ENCODE measurements at places on chromosomes 5 and 9.
A peak's percentile ranks its signal among the peaks of the same experiment; 100 is the strongest.

GRCh38 chr9:97372580-97372979, 39.3 kb upstream of the TDRD7 start:
- no peak for DNase-seq

GRCh38 chr5:107937204-107937603, 266.5 kb upstream of the EFNA5 start:
- no peak for DNase-seq

GRCh38 chr5:87151547-87151946, 116.1 kb upstream of the RASA1 start:
- DNase-seq = peak; percentile 93

- no peak for DNase-seq
Observed at GRCh38 chr5:56839062-56839461, 23.7 kb downstream of the MAP3K1 start.

GRCh38 chr5:126973193-126973592, 57.2 kb downstream of the MARCHF3 start:
- DNase-seq = no peak

GRCh38 chr9:93827545-93828330, 127.4 kb downstream of the BARX1 start:
- DNase-seq = peak; percentile 39

DNA sequence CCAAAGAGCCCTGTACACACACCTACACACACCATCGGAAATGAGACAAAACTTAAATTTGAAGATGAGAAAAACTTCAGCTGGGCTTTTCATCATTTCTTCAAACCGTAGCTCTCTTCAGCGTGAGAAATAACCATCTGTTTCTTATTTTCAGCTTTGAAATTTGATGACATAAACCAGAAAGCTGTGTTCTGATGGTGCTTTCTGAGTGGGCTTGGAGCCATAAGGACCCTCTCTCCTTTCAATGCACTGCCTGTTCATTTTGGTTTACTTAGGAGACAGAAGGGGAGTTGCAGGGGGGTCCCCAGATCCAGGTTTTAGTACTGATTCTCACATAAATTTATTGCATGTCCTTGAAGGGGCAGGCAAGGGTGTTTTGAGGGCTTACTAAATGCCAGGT, 9.5 kb downstream of the FBXO10 start:
- DNase-seq = no peak

- DNase-seq = no peak
Observed at GRCh38 chr9:114616684-114617520, 5.8 kb downstream of the TMEM268 start.

DNA sequence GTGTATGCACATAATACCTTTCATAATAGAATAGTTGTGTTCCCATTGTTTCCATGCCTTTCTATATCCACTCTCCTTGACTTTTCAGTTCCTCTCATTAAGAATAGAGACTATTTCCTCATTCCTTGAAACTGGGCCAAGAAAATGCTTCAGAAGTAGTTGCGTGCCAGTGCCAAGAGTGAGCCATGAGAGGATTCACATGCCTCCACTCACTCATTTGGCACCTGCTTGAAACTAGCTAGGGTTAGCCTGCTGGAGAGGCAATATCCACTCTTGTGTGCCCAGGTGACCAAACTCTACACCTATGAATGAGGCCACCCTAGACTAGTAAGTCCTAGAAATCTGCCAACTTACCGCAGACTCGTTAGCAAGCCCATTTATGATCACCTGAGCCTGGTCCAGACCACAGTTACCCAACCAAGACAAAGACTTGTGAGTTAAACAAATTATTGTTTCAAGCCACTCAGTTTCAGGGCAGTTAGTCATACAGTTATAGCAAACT, 276.3 kb downstream of the EPB41L4A start:
- peak; percentile 90 for DNase-seq

DNA sequence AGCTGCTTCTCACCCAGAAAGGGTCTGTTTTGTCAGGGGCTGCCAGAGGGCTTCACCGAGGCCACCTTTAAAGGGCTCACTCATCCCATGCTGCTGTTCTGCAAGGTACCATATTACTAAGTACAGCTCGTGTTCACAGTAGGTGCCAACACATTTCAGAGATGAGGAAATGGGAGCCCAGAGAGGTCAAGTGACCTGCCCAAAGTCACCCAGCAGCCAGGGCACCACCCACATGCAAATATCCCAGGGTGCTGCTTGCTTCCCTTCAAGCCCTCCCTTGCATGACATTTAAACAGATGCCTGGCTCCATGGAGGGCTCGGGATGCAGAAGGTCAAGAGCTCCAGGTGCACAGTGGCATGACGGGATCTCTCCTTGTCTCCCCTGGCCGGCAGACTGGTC, 123.5 kb upstream of the SARDH start:
- no peak for DNase-seq

GRCh38 chr5:160347448-160347847, 23.0 kb downstream of the C1QTNF2 start:
- DNase-seq = no peak

GRCh38 chr5:9356351-9356825, 189.5 kb downstream of the SEMA5A start:
- DNase-seq = no peak

DNA sequence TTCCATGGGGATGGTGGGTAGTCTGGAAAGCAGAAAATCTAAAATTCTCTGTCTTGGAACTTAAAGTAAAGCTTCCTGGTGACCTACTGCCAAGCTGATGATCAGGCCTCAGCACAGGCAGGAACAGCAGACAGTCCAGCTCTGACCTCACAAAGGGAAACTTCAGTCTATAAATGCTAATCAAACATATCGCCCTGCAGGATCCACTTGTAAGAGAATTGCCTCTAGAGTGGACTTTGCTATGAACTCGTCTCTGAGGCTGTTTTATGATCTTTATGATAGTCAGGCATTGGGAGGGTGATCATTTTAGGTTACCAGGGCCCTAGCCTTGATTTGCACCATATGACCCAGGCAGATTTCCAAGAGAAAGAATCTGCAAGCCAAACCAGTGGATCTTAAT, 67.6 kb upstream of the SELENOP start:
- no peak for DNase-seq

- DNase-seq = no peak
Observed at GRCh38 chr5:109281136-109281690, 128.6 kb downstream of the PJA2 start.

GRCh38 chr5:6601271-6601670, 31.6 kb downstream of the NSUN2 start:
- DNase-seq = no peak

- DNase-seq = no peak
Observed at GRCh38 chr5:52827815-52828214, 40.1 kb downstream of the ITGA1 start.

DNA sequence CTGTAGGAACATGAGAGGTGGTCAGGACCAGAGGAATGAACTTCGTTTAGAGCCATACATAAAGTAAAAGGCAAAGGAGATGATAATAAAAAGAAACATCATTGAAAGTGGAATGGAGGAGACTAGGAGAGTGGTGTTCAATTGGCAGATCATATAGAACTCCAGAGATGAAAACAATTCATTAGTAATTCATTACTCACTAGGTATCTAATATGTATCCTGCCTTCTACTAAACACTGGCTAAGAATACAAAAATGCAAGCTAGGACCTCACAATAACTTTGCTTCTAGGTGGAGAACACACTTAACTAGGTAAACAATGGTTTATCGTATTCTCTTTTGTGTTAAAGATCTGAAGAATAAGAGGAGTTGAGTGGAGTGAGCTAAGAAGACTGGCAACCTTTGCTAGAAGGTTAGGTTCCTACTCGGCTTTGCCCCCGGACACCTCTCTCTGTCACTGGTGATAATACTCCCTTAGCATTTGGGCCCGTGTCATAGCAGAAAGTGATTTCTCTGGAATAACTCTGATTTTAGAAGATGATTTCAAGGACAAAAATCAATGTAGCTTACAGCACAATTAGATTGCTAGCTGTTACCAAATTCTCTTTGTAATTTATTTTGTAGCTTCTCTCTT, 88.6 kb upstream of the IFNE start:
- no peak for DNase-seq

DNA sequence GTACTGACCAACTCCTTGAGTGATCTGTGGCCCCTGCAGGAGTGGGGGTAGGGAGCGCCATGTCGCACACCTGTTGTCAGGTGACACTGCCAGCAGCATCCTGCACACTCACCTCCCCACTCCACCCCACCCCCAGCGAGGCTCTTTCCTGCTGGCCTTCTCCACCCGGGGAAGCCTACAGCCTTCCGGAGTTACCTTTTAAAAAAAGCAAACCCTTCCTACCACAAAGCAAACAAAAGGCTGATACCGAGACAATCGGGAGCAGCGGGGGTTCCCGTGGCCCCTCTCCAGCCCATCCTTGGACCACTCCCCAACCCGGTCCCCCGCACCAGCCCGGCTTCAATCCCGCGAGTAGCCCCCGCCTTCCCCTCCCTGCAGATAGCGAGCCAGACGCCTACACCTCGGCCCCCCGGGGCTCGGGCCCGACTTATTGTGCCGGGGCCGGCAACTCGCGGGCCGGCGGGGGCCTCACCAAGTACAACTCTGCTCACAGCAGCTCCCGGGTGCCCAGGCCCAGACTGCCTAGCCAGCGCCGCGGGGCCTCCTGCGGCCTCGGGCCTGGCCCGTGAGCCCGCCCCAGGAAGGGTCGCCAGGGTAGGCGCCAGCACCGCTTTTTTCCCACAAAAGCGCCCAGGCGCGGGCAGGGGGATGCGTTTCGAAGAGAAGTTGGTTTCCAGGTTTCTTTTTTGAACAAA, 724 bp downstream of the MACROH2A1 start:
- no peak for DNase-seq

DNA sequence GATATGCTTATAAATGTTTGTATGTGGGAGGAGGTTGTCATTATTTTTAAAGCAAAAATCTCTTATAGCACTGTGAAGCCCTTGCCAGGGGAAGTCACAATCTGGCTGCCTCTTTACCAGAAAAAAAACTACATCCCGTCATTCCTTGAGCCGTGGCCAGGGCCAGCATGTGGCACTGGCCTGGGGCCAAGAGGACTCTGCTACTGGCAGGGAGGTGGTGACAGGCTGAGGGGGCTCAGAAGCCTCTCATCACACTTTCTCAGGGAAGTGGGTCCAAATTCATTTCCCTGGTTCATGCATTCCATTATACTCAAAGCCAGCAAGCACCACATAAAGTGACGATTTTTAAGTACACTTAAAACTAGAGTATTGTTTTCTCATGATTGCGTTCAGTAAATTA, 457.3 kb downstream of the ZNF608 start:
- DNase-seq = peak; percentile 44

DNA sequence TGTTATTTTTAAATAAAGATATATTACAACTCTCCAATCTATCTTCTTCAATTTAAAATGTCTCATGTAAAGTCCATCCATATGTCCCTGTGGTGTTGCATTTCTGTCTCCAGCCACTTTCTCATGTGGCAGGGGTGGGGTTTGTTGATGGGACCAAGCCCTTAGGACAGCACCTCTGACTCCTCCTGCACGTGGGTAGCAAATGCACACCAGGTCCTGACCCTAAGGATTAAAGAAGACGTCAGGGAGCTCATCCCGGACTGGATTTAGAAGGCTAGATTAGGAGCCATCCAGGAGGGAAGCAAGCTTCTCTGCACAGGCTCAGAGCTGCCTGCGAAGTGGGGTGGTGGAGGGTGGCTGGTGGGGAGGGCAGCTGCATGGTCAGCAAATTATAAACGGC, 38.9 kb upstream of the FAM120AOS start:
- DNase-seq = no peak
